ENCODE measurements at places on chromosomes 12 and 14.

GRCh38 chr12:26317942-26318575 is 122.7 kb downstream of the SSPN start:
- DNase-seq: no peak

DNA sequence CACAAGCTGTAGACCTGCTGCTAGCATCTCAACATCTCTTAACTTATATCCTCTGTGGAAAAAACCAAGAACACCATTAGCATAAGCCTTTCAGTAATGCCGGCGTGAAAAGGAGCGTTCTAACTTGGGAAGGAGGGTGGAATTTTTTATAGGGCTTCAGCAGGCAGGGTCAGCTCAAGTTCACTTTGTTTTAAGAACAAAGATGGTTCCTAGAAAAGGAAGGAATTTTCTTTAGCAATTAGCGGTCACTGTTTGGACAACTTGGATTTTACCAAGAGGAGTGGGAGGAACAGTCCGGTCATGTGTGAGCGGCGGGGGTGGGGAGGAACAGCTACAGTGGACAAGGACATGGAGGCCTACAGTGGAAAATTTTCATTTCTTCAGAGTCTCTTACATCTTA is 35.9 kb downstream of the BBS10 start:
- no peak for DNase-seq

GRCh38 chr14:102784892-102785594 is 7.8 kb downstream of the TRAF3 start:
- DNase-seq: no peak

- no peak for DNase-seq
Observed at GRCh38 chr12:116610971-116611541, 51.9 kb downstream of the MAP1LC3B2 start.

GRCh38 chr14:31212893-31213292 is 5.3 kb upstream of the HECTD1 start:
- no peak for DNase-seq

- no peak for DNase-seq
Observed at GRCh38 chr14:77883847-77884238, 83.9 kb downstream of the ADCK1 start.

GRCh38 chr12:122107261-122107660 is 28.7 kb downstream of the MLXIP start:
- no peak for DNase-seq
